ENCODE measurements at places on chromosomes 12 and 14.

- no peak for DNase-seq
Observed at GRCh38 chr12:52235822-52236361, 2.8 kb downstream of the KRT7 start.

DNA sequence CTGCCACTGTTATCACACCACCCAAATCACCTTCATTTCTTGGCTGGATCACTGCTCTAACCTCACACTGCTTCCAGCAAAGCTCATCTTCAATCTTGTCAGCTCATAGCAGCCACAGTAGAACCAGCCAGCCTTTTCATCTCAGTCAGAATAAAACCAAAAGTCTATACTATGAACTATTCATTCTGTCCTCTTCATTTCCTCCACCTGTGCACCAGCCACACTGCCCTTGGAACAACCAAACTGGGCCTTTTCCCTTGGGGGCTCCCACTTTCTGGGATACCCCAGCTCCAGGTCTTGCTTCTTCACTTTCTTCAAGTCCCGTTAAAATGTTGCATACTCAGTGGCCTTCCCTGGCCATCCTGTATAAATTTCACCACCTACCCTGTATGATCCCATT lies 234.4 kb upstream of the DAAM1 start:
- DNase-seq = no peak

DNA sequence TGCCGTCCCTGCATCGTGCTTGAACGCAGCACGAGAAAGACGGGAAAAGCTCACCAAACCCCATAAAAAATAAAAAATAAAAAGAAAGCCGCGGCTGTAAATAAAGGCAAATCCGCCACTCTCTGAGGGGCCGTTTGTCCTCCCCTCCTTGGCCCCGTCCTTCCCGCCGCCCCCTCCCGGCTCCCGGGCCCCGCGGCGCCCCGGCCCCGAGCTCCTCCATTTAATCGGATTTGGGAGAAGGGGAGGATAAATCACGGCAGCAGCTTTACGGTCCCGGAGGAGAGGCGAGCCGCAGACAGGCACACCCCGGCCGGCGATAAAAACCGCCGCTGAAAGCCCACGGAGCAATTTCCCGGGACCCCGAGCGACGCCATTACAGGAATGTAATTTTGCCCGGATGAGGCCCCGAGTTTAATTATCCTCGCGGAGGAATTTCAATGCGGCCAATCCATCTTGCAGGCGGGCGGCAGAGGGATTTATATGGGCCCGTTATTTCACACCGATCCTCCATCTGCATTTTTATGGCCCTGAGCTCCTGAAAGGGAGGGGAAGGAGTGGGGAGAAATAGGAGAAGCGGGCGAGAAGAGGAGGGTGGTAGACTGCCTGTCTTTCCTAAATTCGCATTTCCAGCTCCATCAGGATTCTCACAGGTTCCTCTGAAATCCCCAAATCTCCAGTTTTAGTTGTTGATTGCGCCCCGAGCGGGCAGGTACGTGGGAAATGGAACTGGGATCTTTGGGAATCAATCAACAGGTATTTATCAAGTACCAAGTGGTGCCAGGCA lies 1.3 kb upstream of the ATP5MC2 start:
- DNase-seq = no peak

DNA sequence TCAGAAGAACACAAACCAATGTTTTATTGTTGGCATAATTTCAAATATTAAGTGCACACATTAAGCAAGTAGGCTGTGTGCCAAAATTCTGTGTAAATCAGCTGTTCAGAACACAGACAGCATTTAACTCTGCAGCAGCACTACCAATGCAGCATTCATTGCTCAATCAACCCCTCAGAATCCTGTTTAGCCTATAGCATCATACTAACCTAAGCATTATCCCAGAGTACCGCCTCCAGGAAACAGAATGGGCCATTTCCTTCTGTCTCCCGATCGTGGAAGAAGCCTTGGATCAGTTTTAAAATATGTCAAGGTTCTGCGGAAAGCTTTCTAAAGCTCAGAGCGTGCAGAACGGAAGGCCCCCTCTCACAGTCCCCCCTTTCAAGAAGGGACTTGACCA lies 3.3 kb downstream of the IL26 start:
- no peak for DNase-seq

- DNase-seq = no peak
Observed at GRCh38 chr14:72726444-72726843, 167.5 kb downstream of the DPF3 start.

- DNase-seq = no peak
Observed at GRCh38 chr12:20368114-20368650, at the start of gene PDE3A. TSS of gene PDE3A (plus strand) at chr12:20368537. CDS start at chr12:20369285, 748 bp downstream.

DNA sequence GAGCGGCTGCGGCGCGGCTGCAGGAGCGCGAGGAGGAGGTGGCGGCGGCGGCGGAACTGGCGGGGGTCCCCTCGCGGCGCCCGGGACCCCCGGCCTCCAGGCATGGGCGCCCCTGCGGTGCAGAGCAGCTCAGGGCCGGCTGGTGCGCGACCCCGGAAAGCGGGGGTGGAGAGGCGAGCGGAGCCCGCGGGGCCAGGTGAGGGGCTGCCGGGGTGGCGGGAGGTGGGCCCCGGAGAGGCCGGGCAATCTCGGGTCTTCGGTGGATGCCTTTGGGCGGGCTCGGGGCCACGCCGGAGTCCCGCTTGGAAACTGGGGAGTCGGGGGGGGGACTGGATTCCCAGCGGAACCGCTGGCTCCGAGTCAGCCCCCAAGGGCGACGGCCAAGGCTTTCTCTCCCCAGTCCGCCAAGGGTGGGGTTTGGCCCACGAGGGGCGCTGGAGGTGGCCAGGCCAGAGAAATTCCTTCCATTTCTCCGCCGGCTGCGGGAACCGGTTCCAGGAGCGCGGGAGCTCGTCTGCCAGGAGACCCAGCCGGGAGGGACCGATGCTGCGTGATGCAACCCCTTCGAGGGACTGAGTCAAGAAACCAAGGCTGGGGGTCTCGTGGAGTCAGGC lies 13.9 kb upstream of the NR4A1 start:
- DNase-seq = no peak

GRCh38 chr12:3821441-3821840 lies 51.8 kb downstream of the PARP11 start:
- no peak for DNase-seq

DNA sequence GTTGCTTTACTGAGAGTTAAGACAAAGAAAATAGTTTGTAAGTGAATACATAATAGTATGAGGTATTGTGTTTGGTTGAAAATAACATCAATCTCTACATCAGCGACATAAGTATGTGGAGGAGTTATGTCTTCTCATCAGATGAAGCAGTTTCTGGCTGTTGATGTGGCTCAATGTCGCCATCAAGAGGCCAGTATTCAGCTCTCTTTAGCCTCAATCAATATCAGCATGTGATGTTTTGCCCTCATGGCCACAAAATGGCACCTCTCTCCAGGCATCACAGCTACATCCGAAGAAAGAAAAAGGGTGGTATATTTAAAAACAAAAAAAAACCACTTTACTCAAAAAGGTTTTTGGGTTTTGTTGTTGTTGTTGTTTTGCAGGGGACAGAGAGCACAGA lies 302.3 kb upstream of the TMEM132C start:
- DNase-seq = no peak

- no peak for DNase-seq
Observed at GRCh38 chr12:64044191-64044590, 177.9 kb downstream of the KICS2 start.

DNA sequence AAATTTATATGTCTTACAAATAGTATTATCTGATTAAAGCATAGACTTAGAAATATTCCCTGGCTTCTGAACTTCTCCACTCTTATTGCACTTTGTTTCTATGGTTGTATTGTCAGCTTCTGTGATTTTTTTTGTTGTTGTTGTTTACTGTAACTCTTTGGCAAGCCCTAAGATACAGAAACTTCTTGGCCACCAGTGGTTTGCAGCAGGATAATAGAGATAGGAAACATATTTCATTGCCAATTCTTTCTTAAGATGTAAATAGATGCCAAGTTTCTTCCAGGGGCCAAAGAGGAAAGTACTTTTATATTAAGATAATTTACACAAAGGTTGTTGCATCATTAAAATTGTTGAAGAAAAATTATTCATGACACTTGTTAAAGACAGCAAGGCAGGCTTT lies 123.8 kb downstream of the PTPRB start:
- DNase-seq = no peak

- no peak for DNase-seq
Observed at GRCh38 chr14:74980398-74980730, 22.4 kb upstream of the EIF2B2 start.

DNA sequence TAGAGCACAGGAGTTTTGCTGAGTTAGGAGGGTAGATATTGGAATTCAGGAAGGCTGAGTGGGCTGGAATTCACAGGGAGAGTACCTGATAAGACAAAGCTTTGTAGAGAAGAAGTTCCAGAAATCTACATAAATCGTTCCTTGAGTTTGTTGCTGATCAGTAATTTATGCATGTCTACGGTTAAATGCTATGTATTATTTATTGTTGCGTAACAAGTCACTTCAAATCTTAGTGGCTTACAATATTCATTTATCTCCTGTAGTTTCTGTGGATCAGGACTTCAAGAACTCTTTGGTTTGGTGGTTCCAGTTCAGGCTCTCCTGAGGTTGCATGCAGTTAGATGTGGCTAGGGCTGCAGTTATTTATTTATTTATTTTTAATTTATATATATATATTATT lies 7.8 kb downstream of the PUS7L start:
- no peak for DNase-seq

DNA sequence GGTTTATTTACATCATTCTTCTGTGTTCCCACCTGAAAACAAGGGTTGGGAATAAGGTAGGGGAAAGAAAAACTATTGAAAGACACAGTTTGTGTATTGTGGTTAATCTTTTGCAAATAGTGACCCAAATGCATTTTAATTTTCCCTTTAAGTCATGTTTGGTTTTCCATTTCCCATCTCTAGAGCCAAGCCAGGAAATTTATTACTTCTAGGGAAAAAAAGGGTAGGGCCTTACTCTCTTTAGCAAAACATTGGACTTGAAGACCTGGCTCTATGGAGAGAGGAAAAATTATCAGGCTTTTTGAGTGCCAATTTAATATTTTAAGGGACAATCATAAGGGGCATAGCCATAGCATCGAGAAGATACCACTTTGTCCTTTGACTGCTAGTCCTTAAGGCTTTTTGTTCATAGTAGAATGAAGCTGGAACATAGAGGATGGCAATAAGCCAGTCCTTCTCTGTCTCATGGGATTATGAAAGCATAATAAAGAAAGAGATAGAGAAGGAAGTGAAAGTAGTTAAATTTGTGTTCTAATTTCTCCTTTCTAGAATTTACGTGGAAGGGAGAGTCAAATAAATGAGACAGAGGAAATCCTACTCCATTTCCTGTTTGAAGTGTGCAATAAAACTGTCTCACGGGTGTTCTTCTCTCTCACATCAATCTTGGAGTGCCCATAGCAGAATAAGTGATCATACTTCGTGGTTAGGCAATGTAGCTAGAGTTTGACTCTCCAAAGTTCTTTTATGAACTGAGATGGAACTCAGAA lies 50.9 kb upstream of the PPFIA2 start:
- no peak for DNase-seq

- DNase-seq = no peak
Observed at GRCh38 chr12:53222170-53222721, 9.8 kb downstream of the RARG start.

DNA sequence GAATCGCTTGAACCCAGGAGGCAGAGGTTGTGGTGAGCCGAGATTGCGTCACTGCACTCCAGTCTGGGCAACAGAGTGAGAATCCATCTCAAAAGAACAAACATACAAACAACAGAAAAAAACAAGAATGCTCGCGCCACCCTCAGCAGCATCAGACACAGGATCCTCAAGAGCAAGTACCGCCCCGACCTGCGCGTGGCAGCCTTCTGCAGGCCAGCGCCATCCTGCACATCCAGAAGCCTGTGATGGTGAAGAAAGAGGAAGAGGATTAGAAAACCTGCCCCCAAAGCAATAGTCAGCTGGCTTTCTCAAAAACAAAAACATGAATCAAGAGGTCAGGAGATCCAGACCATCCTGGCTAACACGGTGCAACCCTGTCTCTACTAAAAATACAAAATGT lies 30.0 kb upstream of the EID3 start:
- no peak for DNase-seq

GRCh38 chr12:131862994-131863710 lies 31.3 kb upstream of the ULK1 start:
- DNase-seq = no peak

DNA sequence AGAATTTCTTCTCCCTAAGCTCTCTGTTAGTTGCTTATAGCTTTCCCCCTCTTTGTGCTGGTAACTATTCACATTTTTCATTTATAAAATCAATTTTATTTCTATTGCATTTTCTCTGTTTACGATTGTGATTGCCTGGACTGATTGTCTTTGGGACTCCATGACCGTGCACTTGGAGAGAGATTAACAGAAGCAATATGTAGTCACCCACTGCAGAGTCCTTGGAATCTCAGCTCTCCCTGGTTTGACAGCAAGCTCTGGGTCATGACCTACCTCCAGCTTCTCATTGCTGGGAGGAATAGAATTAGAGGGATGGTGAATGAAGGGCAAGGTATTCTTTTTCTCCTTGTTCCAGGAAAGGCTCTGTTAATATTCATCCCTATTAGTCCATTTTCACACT lies 398.2 kb downstream of the AACS start:
- no peak for DNase-seq

- peak; percentile 69 for DNase-seq
Observed at GRCh38 chr12:122062832-122063693, 15.5 kb upstream of the MLXIP start.

DNA sequence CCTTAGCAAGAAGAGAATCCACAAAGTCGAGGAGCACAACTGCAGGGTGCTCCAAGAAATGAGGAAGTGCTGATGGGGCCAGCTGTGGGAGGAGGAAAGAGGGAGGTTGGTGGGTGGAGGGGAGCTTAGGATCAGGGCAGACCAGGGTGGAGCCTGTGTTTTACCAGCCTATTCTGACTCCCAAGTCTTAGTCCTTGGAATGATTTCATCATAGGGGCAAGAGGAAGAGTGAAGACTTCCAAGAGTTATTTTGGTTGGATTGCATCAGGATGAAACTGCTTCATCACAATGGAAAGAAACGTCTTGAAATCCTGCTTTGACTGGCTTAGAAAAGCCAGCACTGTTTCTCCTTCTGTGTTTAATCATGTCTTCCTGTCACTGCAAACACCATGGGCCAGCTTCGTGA lies 194.0 kb downstream of the DPF3 start:
- no peak for DNase-seq

DNA sequence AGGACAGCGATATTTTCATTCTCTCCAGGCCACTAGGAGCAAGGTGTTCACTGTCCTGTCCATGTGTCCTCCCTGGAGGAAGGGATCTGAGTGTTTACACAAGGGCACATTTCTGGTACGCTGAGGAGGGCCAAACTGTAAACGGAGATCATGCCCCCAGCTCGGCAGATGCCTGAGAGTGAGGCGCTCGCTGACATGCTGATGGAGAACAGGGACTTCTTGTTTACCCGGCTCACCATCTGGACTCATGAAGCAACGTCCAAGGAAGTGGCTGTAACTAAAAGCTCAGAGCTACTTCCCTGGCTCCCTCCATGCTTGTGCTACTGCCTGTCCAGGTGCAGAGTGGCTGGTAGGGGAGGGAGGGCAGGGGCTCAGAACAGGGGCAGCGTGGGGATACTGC lies 43.4 kb upstream of the KCNA1 start:
- no peak for DNase-seq

DNA sequence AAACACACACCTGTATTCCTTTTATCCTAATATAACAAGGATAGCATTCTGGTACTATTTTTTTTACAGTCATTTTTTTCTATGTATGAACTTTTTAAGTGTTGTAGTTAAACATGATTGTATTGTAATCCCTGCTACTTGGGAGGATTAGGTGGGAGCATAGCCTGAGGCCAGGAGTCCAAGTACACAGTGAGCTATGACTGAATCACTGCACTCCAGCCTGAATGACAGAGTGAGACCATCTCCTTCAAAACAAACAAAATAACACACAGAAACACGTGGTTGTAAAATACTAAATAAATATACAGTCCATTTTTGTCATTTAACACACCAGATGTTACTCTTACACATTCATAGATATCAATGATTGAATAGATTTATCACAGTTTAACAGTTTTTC lies 56.9 kb downstream of the MAP4K5 start:
- no peak for DNase-seq
